ENCODE measurements at places on chromosomes 13 and 19. TPM values are rescaled to one million over a fixed set of nuclear protein-coding genes. Genes with fewer than 3 reads are reported as not detected.

KCNJ14 gene
- polyA plus RNA-seq = 0.46 TPM

DNA sequence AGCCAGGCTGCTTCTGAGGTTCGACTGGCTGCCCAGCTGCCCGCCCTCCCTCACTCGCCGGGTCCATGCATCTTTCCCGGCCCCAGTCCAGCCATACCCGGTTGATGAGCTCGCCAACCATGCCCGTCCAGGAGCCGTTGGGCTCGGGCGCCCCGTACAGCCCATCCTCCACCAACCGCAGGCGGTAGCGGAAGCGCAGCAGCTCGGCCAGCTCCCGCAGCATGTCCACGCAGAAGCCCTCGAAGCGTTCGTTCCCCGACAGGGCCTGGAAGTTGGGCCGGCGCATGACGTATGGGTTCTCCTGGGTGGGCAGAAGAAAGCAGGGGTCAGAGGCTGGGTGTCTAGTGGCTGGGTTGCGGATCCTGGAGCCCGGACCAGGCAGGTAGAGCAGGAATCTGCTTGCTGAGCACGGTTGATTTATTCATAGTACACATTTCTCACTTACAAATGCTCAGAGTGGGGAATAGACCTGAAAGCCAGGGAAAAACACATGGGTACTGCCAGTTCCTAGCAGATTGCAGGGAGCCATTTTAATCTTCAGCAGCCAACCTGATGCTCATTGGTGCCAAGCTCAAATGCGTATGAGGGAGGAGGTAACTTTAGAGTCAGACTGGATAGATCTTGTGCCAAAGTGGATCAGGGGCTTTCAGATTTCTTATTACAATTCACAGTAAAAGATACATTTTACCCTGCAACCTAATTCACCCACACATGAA is 27.4 kb downstream of the GRIK5 start:
- no peak for DNase-seq

SHANK1 gene
- not detected for polyA plus RNA-seq

DNA sequence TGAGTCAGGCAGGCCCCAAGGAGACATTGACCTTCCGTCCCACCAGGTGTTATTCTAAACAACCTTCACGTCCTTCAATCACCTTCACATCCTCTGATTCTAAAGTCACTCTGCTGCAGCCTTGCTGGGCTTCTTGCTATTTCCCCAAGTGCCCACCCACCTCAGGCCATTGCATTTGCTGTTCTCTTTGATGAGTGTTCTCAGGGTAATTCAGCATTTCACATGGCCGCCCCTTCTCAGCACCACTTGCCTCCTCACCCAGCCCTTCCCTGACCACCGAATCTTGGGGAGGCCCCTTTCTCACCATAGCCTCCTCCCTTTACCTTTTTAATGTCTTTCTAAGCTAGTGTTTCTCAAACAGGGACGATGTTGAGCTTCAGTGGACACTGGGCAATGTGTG is 4.6 kb downstream of the ZNF805 start:
- DNase-seq = no peak

DNA sequence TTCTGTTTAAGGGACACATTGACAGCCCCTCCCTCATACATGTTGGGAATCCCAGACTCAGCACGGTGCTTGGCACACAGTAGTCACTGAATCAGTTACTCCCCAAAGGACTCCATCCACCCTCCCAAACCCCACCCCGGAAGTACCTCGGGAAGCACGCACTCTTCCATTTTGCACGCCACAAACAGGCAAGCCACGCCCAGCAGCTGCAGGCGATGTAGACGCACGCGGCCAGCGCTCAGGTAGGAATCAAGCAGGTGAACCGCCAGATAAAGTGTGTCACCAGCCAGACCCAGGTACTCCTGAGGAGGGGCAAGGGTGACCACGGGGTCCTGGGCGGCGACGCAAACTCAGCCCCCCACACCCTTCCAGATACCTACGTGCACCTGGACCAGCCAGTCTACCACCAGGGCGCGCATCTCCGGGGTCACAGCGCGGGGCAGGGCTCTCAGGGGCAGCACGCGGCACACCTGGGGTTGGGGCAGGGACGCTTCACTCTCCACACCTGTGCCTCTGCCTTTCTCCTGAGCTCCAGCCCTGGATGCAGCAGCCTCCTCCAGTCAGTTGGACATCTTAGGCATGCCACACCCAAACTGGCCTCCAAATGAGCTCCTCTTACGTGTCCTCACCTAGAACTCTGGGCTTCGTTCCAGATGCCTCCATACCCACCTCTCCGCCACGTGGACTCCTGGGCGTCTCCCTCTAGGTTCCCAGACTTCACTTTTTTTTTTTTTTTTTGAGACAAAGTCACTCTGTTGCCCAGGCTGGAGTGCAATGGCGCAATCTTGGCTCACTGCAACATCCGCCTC is 1.9 kb downstream of the CCNP start:
- DNase-seq = no peak

- DNase-seq = no peak
Measured at GRCh38 chr13:111201304-111201940, 86.3 kb downstream of the ARHGEF7 start.

- no peak for DNase-seq
Measured at GRCh38 chr13:51298812-51299211, 40.7 kb upstream of the SERPINE3 start.

DNA sequence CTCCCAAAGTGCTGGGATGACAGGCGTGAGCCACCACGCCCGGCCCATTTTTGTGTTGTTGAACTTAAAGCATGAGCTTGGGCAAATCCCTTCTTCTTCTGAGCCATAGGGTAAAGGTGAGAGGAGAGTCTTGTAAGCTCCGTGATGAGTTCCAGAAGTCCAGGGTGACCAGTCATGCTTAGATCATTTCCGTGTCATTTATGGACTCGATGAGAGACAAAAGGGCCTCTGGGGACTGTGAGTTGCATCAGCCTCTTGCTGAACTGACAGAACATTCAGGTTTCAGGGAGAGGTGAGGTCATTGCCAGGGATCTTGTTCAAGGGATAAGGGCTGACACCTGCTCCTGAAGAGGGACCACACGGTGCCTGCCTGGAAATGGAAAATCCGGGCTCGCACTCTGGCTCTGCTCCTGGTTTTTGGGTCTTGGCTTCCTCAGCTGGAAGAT is 53.6 kb downstream of the GADD45B start:
- peak; percentile 90 for DNase-seq

DNA sequence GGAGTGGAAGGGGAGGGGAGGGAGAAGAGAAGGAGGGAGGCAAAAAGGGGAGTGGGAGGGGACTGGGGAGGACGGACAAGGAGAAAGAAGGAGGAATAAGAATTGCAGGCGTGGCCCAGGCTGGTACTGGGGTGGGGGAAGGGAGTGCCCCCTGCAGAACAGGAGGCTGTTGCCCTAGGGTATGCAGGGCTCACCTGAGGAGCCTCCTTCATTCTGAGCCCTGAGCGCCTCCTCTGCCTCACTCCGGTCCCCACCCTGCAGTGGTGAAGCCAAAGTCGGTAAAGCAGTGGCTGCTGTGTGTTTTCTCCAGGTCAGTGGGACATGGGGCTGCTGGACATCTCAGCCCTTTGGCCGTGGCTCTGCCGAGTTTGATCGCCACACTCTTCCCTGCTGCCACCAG is 9.1 kb upstream of the CDC16 start:
- no peak for DNase-seq

RDH8 gene
- not detected for polyA plus RNA-seq

GRCh38 chr19:27765397-27765796 is 1447.6 kb downstream of the UQCRFS1 start:
- DNase-seq = no peak

GFY gene
- polyA plus RNA-seq = not detected

GRCh38 chr19:55283548-55284377 is at the start of gene BRSK1:
TSS of gene BRSK1 (plus strand) at chr19:55283997. CDS start at chr19:55284443, 446 bp downstream.
- DNase-seq = no peak

SRRM5 gene
- polyA plus RNA-seq = 0.16 TPM

DNA sequence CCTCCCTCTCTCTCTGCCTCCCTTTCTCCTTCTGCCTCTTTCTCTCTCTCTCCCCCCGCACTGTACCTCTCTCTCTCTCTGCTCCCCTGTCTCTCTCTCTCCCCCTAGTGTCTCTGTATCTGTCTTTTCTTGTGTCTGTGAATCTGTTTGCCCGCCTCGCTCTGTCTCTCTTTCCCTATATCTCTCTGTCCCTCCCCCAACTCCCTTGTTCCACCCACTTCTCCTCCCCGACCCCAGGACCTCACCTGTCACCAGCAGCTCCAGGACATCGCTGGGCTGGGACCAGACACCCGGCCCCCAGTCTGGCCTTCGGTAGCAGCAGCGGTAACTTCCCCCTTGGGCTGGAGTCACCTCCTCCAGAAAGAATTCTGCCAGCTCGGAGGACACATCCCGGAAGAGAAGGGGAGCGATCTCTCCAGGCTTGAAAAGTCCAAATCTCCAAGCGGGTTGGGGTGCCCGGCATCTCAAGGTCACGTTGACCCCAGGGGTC is 3.9 kb downstream of the OSCAR start:
- no peak for DNase-seq

GRCh38 chr19:14113762-14114414 is 3.7 kb downstream of the PRKACA start:
- no peak for DNase-seq

- DNase-seq = no peak
Measured at GRCh38 chr19:9306443-9306842, 3.2 kb downstream of the ZNF699 start.

DNA sequence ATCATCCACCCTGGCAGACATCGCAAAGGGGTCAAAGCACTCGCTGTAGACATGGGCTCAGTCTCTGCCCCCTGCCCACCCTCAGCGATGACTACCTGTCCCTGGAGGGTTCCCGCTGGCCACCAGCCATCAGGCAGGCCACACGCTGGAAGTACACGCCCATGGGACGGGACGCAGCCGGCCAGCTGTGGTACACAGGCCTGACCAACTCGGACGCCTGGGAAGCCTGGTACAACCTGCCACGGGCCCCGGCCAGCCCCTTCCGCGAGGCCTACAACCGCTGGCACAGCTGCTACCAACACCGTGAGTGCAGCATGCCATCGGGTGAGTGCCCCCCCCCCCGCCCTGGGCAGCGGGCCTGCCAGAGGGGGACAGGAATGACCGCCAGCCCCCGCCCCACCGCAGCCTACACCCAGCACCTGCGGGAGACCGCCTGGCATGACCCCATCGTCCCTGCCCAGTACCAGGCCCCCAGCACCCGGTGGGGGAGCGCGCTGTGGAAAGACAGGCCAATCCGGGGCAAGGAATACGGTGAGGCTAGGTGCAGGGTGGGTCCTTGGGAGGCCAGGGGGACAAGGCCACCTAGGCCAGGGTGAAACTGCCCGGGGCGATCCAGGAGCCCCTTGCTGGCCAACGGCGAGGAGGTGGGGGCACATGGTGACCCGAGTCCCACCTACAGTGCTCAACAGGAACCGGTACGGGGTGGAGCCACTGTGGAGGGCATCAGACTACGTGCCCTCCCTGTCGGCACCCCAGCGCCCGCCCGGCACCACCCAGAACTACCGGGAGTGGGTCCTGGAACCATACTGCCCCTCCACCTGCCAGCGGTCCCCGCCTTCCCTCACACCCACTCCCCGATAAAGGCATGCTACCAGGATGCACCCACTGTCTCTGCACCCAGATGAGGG is 4.4 kb downstream of the TEKTIP1 start:
- no peak for DNase-seq

- no peak for DNase-seq
Measured at GRCh38 chr19:18510216-18510615, 11.7 kb downstream of the ELL start.

DNA sequence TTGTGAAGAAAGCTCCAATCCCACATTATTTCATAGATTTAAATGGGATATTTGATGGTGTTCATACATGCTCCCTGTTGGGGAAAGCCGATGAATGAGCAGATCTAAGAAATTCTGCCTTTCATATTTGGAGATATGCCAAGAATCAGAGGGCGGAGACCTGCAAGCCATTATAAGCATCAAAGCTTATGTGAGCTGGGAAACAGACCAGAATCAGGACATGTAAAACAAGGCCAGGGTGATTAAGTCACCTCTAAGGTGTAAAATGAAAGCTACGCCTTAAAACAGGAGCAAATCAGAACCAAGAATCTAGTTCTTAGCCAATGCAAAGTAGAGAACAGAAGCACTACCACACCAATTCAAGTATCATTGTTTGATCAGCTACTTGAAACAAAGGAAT is 392.4 kb downstream of the DCT start:
- no peak for DNase-seq

- no peak for DNase-seq
Measured at GRCh38 chr19:46351241-46352041, 4.6 kb downstream of the PPP5C start.

EDNRB gene
- polyA plus RNA-seq = not detected

- no peak for DNase-seq
Measured at GRCh38 chr19:12749938-12750521, 1.6 kb upstream of the BEST2 start.

GSK3A gene
- 56.5 TPM for polyA plus RNA-seq

PGLYRP2 gene
- 0.04 TPM for polyA plus RNA-seq

MBD3L3 gene
- polyA plus RNA-seq = not detected

- DNase-seq = no peak
Measured at GRCh38 chr19:4053423-4054324, 13.0 kb downstream of the ZBTB7A start.

DNA sequence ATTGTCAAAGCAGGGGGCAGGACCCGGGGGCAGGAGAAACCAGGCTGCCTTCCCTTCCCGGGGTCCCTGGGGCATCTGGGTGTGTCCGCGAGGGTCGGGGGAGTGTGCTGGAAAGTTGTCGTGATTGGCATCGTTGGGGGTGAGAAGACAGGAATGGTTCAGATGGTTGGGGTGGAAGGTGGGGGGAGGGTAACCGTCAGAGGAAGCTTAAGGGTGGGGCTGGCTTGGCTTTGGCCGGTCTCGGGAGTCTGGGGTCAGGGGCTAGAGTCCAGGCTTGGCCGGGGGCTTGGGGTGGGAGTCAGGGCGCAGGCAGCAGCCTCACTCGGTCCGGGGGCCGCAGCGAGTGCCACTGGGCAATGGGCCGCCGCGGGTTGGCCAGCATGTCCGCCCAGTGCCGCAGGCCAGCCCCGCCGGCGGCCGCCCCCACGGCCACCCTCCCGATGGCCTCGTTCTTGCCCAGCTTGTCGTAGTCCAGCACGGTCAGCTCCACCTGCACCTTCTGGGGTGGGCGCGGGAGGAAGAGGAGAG is 6.8 kb upstream of the DNAAF3 start:
- no peak for DNase-seq

DNA sequence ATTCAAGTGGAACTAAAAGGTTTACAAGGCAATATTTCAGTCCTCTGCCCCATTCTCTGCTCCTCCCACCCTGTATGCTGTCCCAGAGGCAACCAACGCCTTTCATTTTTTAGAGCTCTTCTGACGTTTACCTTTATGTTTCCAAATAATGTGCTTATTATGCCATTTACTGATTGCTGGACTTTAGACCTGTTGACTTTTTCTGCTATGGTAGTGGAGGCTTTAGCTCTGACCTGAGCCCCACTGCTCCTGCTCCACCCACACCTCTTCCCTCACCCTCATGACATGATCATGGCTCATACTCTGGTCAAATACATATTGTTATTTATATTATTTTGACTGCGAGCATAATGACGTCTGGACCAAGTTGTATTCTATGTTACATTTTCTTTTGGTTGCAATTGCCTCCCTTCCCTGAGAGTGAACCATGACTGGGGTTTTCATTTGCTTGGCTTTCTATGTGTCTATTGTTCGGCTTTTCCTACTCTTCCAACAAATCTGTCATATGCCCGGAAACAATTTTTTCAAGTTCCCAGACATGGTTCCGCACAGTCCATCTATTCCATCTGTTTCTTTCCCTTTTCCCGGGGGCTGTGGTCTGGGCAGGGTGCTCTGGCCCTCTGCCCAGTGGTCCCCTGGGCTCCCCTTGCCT is 31.4 kb upstream of the GJB6 start:
- DNase-seq = peak; percentile 59

- DNase-seq = no peak
Measured at GRCh38 chr19:4456843-4457653, 546 bp downstream of the UBXN6 start.
